Stimulated activated CD4-positive, alpha-beta T cell treated with anti-CD3 and anti-CD28 coated beads, Interleukin-12 subunit alpha, Interleukin-12 subunit beta, amount 100 ng/mL, for 4 hours (primary cell): ENCODE measurements at places on chromosomes 7 and 10.

DNA sequence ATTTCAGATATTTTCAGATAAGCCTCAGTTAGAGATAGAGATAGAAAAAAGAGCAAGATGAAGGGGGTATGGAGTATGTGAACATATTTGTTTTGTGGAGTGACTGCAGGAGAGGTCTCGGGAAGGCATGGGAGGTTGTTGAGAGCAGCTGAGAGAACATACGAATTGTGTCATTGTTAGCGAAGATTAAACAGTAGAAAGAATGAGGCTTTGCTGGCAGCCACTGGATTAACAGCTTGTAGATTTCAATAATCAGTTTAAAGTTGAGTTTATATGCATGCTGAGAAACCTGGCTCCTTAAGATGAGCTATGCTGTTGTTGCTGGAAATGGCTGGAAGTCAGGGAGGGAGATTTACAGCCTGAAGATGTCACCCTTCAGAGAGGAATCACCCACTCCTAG, 100.9 kb upstream of the SORCS3 start:
- no peak for DNase-seq

- DNase-seq = peak; percentile 19
Measured at GRCh38 chr10:74419958-74420375, 268.9 kb downstream of the ADK start.

DNA sequence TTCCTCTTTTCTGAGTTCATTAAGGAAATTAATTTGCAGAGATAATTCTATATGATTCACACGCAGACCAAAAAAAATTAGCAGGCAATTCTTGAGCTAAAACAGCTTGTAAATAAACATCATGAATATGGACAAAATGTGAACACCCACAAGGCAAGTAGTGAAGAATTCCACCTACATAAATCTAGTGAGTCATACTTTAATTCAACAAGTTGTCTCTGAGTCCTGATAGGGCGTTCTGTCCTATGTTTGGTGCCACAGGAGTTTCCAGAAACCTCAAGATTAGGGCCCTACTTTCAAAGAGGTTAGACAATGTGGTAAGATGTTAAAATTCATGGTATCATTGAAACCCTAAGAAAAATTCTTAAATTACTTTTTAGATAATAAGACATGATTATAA, 122.3 kb downstream of the SGMS1 start:
- no peak for DNase-seq

- DNase-seq = no peak
Measured at GRCh38 chr10:100979791-100980272, 7.5 kb downstream of the MRPL43 start.

GRCh38 chr7:96045919-96046318, 273.6 kb downstream of the DYNC1I1 start:
- DNase-seq = no peak

DNA sequence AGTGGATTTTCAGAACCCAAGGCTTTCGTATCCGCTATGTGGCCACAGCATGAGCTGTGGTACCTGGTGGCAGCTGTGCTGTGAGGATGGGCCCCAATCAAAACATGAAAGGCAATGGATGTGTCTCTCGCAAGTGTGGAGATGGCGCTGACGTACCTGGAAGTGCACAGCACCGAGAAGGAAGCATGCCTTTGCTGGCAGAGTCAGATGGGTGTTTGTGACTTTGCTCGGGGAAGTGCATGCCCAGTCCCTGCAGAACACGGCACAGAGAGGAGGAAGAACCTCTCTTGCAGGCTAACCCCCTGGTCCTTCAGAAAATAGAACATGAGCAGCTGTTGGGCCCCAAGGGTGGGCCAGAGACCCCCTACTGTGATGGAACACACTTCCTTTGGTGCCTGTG, 654.1 kb upstream of the ZWINT start:
- DNase-seq = no peak

GRCh38 chr7:26331113-26331512, 39.5 kb downstream of the SNX10 start:
- DNase-seq = no peak

GRCh38 chr10:929960-930624, 1.4 kb downstream of the LARP4B start:
- DNase-seq = no peak

DNA sequence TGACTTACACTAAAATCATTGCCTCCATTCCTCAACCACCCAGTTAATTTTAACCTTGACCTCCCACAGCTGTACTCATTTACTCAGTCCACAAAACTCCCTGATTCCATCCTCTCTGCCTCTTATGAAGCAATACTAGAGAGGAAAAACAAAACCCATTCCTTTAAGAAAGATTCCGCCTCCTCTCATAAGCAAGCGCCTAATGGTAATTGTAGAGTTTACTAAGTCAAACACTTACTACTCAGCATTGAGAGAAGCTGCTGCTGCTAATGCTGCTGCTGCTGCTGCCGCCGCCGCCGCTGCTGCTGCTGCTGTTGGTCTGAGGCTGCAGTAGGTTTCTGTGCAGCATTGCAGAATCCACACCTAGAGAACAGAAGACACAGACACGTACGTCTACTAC, 2.1 kb upstream of the ADD3 start:
- DNase-seq = no peak

DNA sequence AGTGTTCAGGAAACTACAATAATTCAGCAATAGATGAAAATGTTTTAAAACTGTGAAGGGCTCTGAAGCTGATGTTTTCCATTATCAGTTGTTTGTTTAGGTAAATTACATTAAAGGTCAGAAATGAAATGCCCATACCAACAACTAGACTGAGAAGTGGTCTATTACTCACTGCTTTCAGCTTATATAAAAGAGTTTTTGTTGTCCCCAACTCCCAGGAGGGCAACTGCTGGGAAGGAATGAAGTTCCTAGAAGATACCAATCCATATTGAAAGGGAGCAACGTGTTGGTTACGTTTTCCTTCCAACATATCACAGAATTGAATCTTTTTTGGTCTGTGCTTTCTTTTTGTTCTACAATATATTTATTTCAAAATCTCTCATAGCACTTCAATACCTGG, 330.6 kb upstream of the LRRN3 start:
- DNase-seq = no peak

DNA sequence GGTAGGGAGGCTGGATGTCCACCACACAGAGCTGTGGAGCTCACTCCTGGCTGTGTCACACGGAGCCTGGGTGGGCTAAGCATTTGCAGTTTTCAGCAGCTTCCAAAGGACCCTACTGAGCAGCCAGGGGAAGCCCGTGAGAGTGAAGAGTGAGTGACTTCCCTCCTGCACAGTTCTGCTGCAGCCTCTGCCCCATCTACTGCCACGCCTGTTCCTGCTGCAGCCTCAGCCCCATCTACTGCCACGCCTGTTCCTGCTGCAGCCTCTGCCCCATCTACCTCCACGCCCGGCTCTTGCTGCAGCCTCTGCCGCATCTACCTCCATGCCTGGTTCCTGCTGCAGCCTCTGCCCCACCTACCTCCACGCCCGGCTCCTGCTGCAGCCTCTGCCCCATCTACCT, 12.2 kb downstream of the ADAM8 start:
- no peak for DNase-seq

DNA sequence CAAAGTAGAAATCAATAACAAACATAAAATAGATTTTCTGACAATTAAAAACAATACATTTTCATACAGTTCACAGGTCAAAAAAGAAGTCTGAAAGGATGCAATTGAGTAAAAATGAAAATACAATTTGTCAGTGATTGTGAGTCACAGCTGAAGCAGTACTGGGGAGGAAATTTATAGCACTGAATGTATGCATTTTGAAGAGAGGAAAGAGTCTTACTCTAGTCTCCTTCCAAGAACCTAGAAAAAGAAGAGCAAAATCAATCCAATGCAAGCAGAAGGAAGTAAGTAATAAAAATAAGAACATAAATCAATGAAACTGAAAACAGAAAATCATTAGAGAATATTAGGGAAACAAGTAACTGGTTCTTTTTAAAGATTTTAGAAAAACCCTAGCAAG, 507.2 kb upstream of the IGFBP3 start:
- no peak for DNase-seq

DNA sequence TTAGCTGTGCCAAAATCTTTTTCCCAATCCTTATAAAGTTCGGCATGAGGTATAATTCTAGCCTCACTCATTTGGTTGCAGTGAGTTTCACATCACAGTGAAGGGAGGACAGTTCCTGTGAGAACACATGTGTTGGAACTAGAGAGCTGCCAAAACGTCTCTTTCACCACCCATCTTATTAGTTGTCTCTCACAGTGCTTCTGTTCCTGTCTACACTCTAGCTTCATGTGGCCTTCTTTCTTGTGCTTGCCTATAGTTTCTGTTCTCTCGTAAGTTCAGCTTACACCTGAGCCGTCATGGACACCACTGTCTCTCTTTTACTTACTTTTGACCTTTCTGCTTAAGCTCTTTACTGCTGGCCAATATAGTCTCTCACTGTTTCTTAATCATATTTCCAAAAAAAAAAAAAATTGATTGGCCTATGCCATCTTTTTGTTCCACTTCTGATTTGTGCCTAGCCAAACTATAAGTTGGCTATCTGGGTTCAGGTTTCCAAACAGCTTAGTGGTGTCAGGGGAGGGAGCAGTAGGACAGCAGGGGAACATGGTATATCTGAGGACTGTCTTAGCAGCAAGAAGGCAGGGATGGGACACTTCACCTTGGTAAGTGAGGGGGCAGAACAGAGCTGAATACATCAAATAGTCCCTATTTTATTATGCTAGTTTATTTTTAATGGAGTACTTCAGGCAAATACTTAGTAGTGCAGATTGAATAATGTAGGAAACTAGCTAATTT, 38.0 kb downstream of the ZNRF2 start:
- no peak for DNase-seq

GRCh38 chr10:114694062-114694461, 36.0 kb upstream of the ABLIM1 start:
- no peak for DNase-seq
